CD4-positive, alpha-beta T cell treated with Interleukin-21 for 1 hour (primary cell): ENCODE measurements at places on chromosomes 5 and 9.

- no peak for DNase-seq
Observed at GRCh38 chr5:99005506-99005905, 76.7 kb upstream of the CHD1 start.

GRCh38 chr5:96901384-96901783, 25.1 kb downstream of the ERAP2 start:
- no peak for DNase-seq

GRCh38 chr9:81499594-81499993, 189.8 kb downstream of the TLE1 start:
- no peak for DNase-seq

- peak; percentile 53 for DNase-seq
Observed at GRCh38 chr9:75265525-75265972, 177.2 kb downstream of the OSTF1 start.

- DNase-seq: no peak
Observed at GRCh38 chr9:131411719-131412681, 18.1 kb downstream of the PRRC2B start.

DNA sequence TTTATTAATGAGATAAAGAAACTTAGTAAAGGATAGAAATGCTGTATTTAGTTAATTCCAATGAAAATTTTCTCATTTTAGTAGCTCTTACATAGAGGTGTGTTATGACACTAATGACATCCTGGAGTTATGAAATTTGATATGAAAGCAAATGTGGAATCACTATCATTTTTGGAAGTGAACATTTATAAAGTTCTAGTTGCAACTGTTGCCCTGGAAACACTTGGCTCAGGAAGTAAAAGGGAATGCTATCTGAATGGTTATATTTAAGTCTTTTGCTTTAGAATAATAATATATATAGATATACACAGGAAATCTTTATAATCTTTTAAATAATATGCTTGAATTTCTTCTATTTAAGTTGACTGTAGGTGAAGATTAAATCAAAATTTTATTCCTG, 16.7 kb downstream of the ADAMTS19 start:
- DNase-seq: no peak

GRCh38 chr5:27434335-27434734, 395.9 kb upstream of the CDH9 start:
- DNase-seq: no peak

- DNase-seq: no peak
Observed at GRCh38 chr5:17477573-17478265, 20.3 kb upstream of the TAF11L2 start.

DNA sequence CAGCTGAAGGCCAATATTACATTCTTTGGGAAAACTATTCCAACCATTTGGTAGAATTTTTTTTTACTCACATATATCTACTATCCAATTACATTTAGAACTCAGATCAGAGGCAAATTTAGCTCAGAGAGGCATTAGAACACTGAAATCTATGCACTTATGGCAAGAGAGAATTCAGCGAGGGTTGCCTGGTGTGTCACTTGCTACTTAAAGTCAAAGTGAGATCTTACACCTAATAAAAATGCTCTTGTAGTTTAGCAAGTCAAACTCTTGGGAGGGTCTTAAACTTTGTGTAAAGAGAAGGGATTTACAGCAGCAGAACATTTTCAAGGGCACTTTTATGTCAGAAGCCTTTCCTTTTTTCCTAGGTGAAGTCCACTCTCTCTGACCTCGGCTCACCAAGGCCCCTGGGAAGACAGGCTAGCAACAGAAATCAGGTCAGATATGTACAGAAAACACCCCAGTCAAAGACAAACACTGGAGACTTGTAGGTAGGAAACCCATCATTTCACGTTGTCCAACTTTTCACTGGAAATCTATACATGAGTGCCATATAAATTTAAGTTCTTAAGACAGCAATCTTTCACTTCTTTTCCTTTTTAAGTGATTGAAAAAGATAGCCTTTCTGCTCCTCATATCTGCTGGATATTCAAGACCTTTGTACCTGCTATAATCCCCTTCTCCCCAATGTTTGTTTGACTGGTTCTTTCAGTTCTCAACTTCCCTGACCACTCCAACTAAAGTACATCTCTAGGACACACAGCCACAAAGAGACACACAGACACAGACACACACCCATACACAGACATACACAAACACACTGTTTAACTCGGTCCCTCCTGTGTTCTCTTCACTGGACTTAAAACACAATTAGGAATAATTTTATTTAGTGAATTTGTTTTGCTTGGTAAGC, 635.8 kb downstream of the PDE4D start:
- DNase-seq: no peak

DNA sequence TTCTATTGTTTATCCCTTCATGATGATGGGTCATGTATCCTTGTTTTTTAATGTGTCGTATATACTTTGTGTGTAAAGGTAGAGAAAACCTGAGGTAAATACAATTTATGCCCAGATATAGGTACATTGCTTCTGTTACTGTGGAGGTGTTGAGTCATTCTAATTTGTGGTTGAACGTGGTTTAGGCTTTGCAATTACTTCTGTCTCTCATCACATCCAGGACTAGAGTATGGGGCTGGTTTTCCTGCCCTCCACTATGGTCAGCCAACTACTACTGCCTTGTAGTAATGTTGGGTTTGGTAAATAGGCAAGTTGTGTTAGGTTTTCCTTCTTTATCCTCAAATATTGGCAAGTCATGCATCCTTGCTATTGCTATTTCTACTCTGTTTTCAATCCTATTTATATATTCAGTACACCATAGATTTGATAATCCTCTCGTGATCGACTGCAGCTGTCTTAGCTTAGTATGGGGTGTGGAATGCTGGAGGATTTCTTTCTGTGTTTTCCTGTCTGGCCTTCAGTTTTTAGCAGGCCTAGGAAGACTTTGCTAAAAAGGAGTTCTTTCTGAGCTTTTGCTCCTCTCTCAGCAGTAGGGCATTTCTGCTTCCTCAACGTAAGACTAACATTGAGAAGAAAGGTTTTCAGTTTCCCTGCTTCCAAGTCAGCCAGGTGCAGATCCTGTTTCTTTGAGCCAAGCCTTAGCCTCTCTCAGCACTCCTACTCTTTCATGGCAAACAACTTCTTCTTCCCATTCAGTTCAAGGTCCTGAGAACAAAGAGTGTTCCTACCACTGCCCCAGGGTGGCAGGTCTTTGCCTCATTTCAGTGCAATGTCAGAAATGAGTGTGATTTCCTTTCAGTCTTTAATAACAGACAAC, 844.4 kb upstream of the CDH18 start:
- no peak for DNase-seq

GRCh38 chr9:103928442-103928841, 165.7 kb upstream of the SMC2 start:
- no peak for DNase-seq

GRCh38 chr9:130681769-130682420, 11.7 kb upstream of the EXOSC2 start:
- peak; percentile 12 for DNase-seq

DNA sequence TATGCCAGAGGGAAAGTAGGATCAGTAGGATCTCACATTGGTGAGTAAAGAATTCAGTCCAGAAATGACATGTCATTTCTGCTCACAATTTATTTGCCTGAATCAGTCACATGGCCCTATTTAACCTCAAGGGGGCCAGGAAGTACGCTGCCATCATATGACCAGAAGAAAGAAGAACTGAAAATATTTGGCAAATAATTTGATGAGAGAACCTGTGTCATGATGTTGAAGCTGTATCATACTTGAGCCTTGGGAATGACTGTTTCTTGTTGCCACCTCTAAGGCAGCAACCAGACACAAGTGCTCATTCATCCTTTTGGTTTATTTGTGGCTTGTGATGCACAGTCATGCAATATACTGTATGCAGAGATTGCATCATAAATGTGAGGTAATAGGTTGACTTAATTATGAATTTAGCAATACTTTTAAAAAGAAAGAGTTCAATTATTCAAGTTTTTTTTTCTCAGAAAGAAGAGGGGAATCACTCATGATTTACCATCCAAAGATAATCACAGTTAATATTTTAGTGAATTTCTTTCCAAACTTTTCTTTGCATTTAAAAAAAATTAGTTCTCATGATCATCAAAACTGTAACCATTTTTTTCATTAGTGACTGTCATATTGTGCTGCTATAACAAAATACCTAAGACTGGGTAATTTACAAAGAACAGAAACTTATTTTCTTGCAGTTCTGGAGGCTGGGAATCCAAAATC, 8.2 kb upstream of the ZFYVE16 start:
- DNase-seq: peak; percentile 27

DNA sequence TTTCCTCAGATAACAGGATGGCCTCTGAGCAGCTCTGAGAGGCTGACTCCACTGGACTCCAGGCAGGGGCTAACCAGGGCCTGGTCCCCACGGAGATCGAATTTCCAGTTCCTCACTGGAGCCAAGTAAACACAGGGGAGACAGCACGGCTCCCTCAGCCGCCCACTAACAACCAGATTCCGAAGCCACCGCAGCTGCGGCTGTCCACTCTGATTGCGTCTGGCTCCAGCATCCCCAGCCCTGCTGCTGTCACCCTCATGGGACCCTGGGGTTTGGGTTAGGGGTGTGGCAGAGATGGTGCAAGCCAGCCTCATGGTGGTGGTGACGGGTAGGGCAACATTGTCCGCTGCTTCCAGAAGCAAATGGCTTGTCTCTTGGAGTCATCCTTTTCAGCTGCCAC, 172.6 kb downstream of the RGS3 start:
- no peak for DNase-seq

DNA sequence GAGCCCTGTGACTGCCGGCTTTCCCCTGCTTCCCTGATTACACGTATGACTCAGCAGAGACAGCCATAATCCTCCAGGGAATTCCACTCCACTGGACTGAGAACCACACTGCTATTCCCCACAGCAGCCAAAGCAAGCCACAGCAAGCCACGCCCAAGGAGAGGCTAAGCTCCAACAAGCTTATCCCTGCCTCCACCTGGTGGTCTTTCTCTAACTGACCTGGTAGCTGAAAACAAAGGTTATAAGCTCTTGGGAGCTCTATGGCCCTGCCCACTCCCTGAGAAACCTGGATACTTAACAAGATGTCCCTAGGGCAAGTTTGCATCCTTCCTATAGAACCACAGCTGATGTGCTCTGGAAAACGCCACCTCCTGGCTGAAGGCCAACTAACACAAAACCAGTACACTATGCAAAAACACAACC, 613.7 kb upstream of the CDH18 start:
- no peak for DNase-seq

GRCh38 chr5:86971034-86971571, 296.6 kb upstream of the RASA1 start:
- DNase-seq: peak; percentile 31

- peak; percentile 37 for DNase-seq
Observed at GRCh38 chr5:35855187-35855586, 1.5 kb upstream of the IL7R start.

- DNase-seq: no peak
Observed at GRCh38 chr5:95027775-95028174, 257.1 kb downstream of the MCTP1 start.

- DNase-seq: no peak
Observed at GRCh38 chr9:88303721-88304451, 84.4 kb upstream of the SPIN1 start.

DNA sequence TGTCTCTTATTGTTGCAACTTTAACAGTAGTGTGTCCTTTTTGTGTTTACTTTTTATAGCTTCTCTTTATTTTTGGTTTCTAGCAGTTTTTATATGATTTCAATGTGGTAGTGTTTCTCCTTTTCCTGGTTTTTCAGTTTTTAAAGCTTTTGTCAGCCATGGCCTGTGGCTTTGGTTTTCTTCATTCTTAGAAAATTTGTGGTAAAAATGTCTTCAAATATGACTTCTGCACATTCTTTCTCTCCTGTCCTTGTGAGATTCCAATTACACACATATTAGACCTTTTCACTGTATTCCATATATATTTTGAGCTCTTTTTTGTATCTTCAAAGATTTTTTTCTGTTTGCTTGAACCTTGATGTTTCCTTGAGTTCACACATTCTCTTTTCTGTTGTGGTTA, 180.5 kb downstream of the CNTLN start:
- no peak for DNase-seq

DNA sequence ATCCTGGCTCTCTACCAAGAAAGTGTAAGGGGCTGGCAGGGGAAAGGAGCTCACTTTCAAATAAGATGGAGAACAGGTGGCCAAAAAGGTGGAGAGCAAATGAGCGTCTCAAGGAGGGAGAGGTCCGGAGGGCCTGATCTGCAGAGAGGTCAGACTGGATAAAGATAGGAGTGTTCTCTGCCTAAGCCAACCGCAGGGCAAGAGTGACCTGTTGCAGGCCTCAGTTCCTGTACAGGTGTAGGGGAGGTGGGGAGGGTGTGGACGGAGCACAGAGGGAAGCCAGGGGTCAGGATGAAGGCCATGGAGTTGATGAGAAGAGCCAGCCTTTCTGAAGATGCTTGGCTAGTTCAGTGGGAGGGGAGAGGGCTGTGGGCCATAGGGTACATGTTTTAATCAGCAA, 239.7 kb downstream of the HSPA4 start:
- no peak for DNase-seq

- no peak for DNase-seq
Observed at GRCh38 chr9:135034106-135034505, 53.4 kb upstream of the OLFM1 start.

- peak; percentile 28 for DNase-seq
Observed at GRCh38 chr9:92664394-92665152, 5.4 kb downstream of the IPPK start.

GRCh38 chr9:82382887-82383616, 394.5 kb downstream of the SPATA31D1 start:
- DNase-seq: no peak

- DNase-seq: peak; percentile 50
Observed at GRCh38 chr9:113309204-113309813, 6.1 kb upstream of the RNF183 start.

DNA sequence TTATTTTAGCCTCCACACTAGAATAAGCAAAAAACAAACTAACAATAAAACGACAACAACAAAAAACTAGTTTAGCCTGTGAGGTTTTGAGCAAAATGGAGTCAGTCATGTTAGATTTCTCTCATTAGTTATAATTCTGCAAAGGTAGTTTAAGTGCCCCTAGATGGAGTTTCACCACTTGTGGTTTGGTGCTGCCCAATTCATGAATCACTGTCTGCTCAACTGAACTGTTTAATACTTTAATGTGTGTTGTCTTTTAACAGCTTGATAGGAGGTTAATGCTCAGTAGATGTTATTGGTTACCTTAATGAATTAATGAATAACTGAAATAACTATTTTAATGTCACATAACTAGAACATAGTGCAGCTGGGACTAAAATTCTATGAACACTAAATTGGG, 3.5 kb upstream of the PLAA start:
- DNase-seq: no peak

GRCh38 chr5:167479779-167480178, 811.7 kb upstream of the WWC1 start:
- DNase-seq: no peak

DNA sequence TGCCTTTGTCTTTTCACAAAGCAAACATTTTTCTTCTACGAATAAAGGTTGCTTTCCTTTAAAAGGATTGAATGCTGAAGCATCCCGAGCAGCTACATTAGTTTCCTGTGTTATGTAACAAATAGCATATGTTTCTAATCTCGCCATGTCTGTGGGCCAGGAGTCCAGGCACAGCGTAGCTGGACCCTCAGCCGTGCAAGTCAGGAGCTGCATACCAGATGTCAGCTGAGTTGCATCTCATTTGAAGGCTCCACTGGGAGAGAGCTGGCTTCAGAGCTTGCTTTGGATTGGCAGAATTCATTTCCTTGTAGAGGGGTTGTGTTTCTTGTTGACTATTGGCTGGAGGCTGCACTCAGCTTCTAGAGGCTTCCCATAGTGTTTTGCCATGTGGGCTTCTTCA, 16.0 kb upstream of the GOLPH3 start:
- no peak for DNase-seq

- no peak for DNase-seq
Observed at GRCh38 chr5:14723701-14724132, 59.2 kb downstream of the OTULIN start.
